Retinal pigment epithelial cell (primary cell): ENCODE measurements at places on chromosomes 5 and 9.

- no peak for DNase-seq
These were observed 28.2 kb upstream of the NCS1 start for GRCh38 chr9:130143958-130144366.

DNA sequence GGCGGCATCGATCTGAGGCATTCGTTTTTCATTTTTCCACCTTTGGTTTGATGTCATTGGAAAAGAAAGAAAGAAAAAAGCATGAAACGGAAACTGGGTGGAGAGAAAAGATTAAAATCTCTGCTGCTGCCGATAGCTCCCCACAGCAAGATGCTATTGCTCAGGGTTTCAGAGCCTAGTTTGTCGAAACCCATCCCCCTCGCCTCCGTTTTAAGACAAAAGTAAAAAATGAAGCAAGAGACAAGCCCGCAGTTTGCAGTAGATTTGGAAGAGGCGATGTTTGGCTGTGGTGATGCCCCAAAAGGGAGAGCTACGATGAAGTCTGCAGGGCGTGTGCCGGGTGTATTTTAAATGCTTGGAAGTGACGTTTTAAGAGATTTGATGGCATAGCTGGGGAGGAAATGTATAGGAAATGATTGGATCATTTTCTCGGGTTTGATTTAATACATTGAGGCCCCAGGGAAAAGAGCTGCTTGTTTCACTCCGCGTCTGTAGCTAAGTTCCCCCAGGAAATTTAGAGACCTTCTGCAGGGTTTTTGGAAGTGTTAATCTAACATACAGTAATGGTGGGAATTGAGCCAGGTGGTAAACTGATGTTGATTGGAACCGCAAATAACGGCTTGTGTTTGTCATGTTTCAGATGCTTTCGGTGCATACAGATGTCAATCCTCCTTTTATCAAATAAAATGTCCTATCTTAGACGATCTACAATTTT is 909 bp downstream of the NDFIP1 start:
- no peak for DNase-seq

DNA sequence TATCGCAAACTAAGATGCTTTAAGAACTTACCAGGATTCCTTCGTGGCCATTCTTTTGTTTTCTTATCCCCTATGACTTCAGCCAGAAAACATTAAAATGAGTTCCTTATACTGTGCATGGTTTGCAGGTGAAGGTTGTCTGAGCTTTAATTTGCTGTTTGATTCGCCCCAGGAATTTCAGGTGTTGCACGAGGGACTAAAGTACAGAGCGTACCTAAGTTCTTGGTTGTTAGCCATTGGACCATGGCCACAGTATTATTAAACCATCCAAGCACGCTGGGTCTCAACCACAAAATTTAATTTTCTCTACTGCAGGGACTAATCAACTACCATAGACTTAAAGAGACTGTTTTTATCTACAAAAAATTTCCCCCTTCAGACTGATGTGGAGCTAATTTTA is 208.4 kb upstream of the MPDZ start:
- DNase-seq, result no peak

GRCh38 chr9:137621131-137621757 is 2.4 kb downstream of the EHMT1 start:
- DNase-seq, result no peak

GRCh38 chr9:12697719-12698118 is 4.5 kb downstream of the TYRP1 start:
- DNase-seq, result no peak

GRCh38 chr5:147509710-147510651 is at the start of gene DPYSL3:
DPYSL3 (minus strand) TSS chr5:147510068; CDS start chr5:147509858, 210 bp downstream.
- DNase-seq, result no peak
